ENCODE measurements at places on chromosomes 12 and 14.

- DNase-seq = peak; percentile 76
Observed at GRCh38 chr12:31324116-31324844, 1.7 kb downstream of the SINHCAF start.

- DNase-seq = no peak
Observed at GRCh38 chr12:62347922-62348650, 87.9 kb downstream of the USP15 start.

GRCh38 chr14:61212546-61212945 is 68.6 kb downstream of the TMEM30B start:
- DNase-seq = no peak

DNA sequence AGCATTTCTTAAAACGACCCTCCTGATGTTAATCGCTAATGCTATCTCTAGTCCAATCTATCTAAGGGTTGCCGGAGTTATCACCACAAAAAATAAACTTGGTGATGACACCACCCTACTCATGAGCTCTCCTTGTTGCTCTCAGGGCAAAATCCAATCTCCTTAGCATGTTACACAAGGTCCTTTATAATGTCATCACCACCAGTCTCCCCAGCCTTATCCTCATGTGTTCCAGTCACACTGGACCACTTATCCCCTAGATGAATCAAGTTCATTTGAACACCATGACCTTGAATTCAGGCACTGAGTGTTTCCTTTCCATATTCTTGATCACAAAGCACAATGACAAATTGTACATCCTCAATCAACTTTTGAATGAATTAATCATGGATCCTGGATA is 19.0 kb upstream of the DRAM1 start:
- DNase-seq = no peak

GRCh38 chr12:122363782-122364181 is 58.7 kb downstream of the CLIP1 start:
- DNase-seq = no peak

- no peak for DNase-seq
Observed at GRCh38 chr12:42979746-42980145, 390.2 kb upstream of the PRICKLE1 start.

DNA sequence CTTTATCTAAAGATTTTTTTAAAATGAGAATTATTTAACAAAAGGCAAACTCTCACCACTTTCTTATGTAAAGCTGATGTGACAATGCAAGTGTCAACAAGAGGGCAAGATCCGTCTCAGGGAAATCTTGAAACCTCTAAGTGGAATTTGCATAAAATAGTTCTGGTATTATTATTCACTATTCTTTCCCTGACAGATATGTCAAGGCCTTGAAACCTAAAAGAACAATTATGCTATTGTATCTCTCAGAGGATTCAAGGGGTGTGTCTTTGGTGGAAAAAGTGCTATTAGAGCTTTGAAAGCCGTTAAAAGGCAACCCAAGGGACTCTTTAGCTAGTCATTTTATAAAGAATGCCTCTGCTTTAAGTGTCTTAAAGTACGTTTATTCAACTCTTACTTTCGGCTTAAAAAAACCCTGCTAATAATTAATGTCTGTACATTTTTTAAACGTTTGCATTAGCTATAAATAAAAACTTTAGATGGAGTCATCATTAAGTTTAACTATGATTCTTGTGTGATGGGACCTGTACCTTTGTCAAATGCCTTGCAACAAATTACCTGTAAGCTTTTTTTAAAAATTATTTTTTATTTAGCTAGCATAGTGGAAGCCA is 585.5 kb downstream of the VRK1 start:
- DNase-seq = no peak

DNA sequence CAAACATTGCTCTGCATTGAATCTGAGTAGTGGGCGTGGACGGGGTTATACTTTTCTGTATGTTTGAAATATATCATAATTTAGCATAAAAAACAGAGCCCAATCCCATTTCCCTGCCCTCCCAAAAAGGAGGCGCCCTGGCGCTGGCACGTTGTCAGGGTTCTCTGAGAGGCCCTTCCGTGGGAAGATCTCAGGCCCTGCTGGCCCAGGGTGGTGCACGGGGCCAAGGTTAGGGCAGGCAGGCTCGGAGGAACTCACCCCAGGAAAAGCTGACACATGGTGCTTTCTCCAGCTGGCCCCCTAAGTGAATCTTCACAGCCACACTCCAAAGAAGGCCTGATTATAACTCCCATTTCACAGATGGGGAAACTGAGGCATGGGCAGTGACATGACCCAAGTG is 17.2 kb downstream of the DIO3 start:
- DNase-seq = no peak

Data from activated CD4-positive, alpha-beta T cell treated with anti-CD3 and anti-CD28 coated beads, Interleukin-2, Interleukin-6, amounts not matched to agents 100 ng/mL and 50 ng/mL, durations not matched to agents 16 hours and 8 hours (primary cell).